ENCODE measurements at places on chromosomes 12 and 14. TPM values are rescaled to one million over a fixed set of nuclear protein-coding genes. Genes with fewer than 3 reads are reported as not detected.

Gene KRT80
- total RNA-seq, result not detected

Gene IL26
- 8.3 TPM for total RNA-seq

Gene GALNT9
- not detected for total RNA-seq

Gene AICDA
- not detected for total RNA-seq

Gene PPP4R4
- total RNA-seq, result 6.5 TPM

DNA sequence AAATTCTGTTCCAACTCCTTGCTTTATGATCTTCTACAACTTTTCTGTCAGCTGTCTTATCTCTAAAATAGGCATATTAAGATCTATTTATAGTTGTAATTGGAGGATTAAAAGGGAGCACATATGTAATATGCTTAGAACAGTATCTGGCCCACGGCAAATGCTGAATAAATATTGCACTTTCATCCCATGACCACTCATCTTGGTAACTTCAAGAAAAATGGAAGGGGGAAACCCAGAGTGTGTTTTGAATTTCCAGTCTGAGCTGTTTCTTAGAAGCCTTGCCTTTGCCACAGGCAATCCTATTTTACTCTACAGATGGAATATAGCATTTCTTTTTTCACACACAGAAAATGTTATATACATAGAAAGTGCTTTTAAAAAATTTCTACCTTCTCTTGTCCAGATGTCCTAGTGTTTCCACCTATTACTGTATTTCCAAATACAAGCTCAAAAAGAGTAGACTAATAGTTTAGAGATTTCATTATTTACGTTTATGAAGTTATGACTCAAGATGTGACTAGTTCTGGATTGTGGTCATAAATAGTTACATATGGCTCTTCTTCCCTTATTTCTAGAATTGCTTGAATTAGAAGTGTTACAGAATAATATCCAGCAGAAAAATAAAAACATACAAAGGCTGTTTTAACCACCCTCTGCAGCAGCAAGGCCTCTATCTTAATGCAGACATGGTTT, 6.2 kb upstream of the STXBP6 start:
- DNase-seq, result no peak

GRCh38 chr12:4202487-4202886, 71.1 kb upstream of the CCND2 start:
- no peak for DNase-seq

- DNase-seq, result no peak
These were observed 223.3 kb downstream of the CHST11 start for GRCh38 chr12:104680070-104680469.

DNA sequence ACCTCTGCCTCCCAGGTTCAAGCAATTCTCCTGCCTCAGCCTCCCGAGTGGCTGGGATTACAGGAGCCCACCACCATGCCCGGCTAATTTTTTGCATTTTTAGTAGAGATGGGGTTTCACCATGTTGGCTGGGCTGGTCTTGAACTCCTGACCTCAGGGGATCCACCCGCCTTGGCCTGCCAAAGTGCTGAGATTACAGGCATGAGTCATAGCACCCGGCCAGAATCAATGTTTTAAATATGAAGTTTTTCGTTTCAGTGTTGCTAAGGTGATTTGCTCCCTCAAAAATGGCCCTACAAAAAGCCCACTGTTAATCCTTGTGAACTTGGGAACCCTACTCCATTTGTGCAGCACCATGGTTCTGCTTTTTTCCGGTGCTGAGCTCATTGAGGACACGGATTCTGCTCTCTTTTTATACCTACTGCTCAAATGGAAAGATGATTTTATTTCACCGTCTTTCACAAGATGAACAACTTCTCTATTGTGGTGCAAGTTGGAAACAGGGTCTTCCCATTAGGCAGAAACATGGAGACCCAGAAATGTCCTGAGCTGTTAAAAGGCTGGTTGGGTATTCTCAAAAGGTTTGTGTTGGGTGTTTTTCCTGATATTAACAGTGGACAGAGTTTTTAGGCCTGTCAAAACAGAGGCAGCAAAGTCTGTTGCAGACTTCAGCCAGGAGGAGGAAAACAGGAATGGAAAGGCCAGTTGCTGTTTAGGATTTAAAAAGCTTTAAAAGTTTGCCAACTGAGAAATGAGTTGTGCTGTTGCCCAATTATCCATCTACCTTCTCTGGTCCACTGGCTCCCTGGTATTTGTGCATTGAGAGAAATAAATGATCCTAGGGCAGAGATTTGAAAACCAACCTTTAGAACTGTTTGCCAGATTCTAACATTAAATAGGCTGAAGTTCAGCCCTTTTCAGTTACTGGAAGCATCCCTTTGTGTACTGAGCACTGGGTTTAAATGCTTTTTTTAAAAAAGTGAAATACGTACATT, 85.8 kb downstream of the ATP23 start:
- DNase-seq, result no peak

DNA sequence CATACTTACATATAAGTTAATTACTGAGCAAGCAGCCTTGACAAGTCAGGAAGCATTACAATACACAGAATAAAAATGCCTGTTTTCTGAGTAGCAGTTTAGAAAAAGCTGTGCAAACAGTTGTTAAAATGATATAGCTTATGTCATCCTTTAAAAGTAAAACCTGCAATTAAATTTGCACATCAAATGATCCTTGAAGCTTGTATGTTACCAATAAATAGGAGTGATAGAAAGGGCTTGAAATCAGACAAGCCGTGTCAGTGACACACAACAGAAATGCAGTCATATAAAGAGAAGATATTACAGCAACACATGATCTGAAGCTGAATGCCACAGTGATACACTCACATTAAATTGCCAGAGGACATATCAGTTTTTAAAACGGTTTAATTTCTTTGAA, 70.0 kb downstream of the EPS8 start:
- no peak for DNase-seq

GRCh38 chr14:76955575-76956315, 72.8 kb downstream of the IRF2BPL start:
- DNase-seq, result peak; percentile 41

GRCh38 chr12:10802587-10802986, at the start of gene TAS2R7:
TAS2R7 (minus strand) TSS chr12:10802627; CDS start chr12:10802570, 57 bp downstream.
- no peak for DNase-seq

- no peak for DNase-seq
These were observed 143.2 kb downstream of the ZFP36L1 start for GRCh38 chr14:68649476-68650189.

GRCh38 chr14:74176400-74176793, 62.9 kb upstream of the VSX2 start:
- DNase-seq, result no peak

- no peak for DNase-seq
These were observed 238.8 kb downstream of the PAWR start for GRCh38 chr12:79451978-79452377.

GRCh38 chr12:80411787-80412186, 32.2 kb upstream of the PTPRQ start:
- DNase-seq, result no peak

DNA sequence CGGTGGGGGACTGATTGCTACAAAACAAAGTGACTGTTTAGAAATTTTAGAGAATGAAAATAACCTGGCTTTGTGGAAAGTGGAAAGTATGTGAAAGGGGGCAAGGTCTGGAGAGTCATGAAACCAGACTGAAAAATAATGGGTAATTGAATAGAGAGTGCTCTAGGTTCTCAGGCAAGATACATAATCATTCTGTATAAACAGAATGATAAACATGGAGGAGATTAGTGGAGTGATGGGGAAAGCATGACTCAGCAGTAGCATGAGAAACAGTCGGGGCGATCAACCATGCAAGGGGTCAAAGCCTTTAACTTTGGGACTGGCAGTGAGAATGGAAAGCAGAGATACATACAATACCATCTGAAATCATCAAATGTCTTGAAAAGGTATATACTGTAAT, 332.5 kb downstream of the CCER1 start:
- no peak for DNase-seq

Measured in activated naive CD4-positive, alpha-beta T cell treated with anti-CD3 and anti-CD28 coated beads, Interleukin-2, amount 50 U/mL, for 72 hours (primary cell).